Activated T-helper 2 cell treated with anti-CD3 and anti-CD28 coated beads, Interferon-gamma antibody, Interleukin-2, Interleukin-4, amounts not matched to agents 10 μg/mL and 5 μg/mL and 100 μg/mL, durations not matched to agents 14 hours and 24 hours and 36 hours (primary cell): ENCODE measurements at places on chromosomes 7 and 10.

DNA sequence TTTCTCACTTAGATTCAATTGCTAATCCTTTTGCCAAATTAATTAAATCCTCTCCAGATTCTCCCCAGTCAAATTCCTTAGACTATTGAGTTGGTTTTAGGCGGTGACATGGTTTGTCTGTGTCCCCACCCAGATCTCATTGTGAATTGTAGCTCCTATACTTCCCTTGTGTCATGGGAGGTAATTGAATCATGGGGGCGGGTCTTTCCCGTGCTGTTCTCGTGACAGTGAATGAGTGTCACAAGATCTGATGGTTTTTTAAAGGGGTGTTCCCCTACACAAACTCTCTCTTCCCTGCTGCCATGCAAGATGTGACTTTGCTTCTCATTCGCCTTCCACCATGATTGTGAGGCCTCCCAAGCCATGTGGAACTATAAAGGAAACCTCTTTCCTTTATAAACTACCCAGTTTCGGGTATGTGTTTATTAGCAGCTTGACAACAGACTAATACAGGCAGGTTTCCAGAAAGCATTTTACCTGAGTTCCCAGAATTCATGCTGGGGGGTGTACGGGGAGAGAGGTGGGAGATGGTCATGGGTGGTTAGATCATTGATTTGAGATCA lies 44.7 kb upstream of the GARS1 start:
- H3K27ac ChIP-seq: no peak overlapping the region
- peaks cover 11% of the 10 kb centered on the region for H3K36me3 ChIP-seq
- H3K4me1 ChIP-seq: peaks cover 5% of the 10 kb centered on the region
- H3K27me3 ChIP-seq: no peaks in the 10 kb centered on the region
- no peak for DNase-seq
- H3K4me3 ChIP-seq: no peak overlapping the region

DNA sequence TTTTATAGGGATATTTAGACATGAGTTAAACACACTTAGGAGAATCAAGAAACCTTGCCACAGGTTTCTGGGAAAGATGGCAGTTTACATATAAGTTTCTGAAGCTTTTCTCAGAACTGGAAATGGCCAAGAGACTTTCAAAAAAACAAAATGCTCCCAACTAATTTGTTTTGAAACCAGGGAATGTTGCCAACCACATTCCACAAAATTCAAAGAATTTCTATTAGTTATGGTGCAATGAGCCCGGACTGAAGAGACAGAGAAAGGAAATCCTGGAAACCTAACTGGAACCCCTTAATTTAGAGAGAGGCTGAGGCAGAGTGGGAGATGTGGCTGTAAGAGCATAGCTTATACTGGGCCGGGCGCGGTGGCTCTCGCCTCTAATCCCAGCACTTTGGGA lies 128.5 kb downstream of the PTEN start:
- H3K27ac ChIP-seq: no peak overlapping the region
- no peaks in the 10 kb centered on the region for H3K36me3 ChIP-seq
- DNase-seq: no peak
- H3K4me1 ChIP-seq: peaks cover 2% of the 10 kb centered on the region

GRCh38 chr7:90755041-90755440 lies 158.9 kb downstream of the CDK14 start:
- no peak for DNase-seq
- H3K4me1 ChIP-seq: no peaks in the 10 kb centered on the region
- H3K27ac ChIP-seq: no peak overlapping the region
- H3K4me3 ChIP-seq: no peak overlapping the region
- no peaks in the 10 kb centered on the region for H3K27me3 ChIP-seq

DNA sequence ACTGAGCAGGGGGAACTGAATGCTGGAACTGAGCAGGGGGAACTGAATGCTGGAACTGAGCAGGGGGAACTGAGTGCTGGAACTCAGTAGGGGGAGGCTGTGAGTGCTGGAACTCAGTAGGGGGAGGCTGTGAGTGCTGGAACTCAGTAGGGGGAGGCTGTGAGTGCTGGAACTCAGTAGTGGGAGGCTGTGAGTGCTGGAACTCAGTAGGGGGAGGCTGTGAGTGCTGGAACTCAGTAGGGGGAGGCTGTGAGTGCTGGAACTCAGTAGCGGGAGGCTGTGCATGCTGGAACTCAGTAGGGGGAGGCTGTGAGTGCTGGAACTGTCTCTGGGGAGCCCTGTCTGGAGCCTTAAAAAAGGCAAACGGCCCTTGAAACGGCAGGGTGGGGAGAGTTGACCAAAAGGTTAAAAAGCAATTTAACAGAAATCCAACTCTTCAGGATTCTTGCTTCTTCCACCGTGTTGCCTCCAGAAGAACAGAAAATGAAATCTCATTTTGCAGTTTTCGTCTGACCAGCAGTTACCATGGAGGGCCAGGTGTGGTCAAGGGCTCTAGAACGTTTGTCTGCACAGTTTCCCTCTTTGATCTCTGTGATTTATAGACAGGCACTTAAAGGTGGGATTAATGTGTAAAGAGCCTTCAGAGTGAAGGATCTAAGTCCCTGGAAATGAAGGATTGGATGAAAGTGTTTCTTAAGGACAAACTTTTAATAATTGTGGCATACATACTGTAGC lies 19.1 kb downstream of the DOCK1 start:
- no peaks in the 10 kb centered on the region for H3K36me3 ChIP-seq
- no peaks in the 10 kb centered on the region for H3K4me1 ChIP-seq
- H3K27ac ChIP-seq: no peak overlapping the region
- no peak overlapping the region for H3K4me3 ChIP-seq

GRCh38 chr7:1423264-1423811 lies 35.9 kb downstream of the MICALL2 start:
- no peak overlapping the region for H3K4me3 ChIP-seq
- peaks cover 7% of the 10 kb centered on the region for H3K4me1 ChIP-seq
- H3K27ac ChIP-seq: no peak overlapping the region
- no peak for DNase-seq
- H3K27me3 ChIP-seq: peaks cover 19% of the 10 kb centered on the region
- H3K36me3 ChIP-seq: no peaks in the 10 kb centered on the region

DNA sequence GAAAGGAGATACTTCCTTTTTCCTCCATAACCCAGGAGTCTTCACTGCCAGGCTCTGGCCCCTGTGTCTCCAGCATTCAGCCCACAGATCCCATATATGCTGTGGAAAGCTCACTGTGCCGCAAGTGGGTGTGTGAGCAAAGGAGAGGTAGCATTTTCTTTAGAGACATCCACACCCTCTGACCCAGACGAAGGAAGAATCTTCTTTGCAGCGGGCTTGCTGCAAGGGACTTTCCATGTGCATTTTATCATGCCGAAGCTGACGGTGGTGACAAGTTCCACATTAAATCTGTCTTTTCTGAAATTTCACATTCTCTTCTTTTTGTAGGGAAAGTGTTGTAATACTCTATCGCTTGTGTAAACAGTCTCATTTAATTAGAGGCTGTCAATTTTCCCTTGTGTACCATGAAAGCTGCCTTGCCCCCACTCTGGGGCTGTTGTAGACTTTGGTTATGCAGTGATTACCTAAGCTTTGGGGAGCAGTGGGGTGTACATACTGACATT lies 409.5 kb downstream of the SUGCT start:
- H3K4me1 ChIP-seq: no peaks in the 10 kb centered on the region
- no peaks in the 10 kb centered on the region for H3K36me3 ChIP-seq
- no peak for DNase-seq
- H3K27me3 ChIP-seq: no peaks in the 10 kb centered on the region
- H3K4me3 ChIP-seq: no peak overlapping the region

- no peak overlapping the region for H3K4me3 ChIP-seq
- H3K36me3 ChIP-seq: no peaks in the 10 kb centered on the region
- H3K27ac ChIP-seq: no peak overlapping the region
These were observed 47.7 kb upstream of the MGAM2 start for GRCh38 chr7:142063551-142064442.

- H3K27me3 ChIP-seq: peaks cover 10% of the 10 kb centered on the region
- H3K27ac ChIP-seq: no peak overlapping the region
- peaks cover 13% of the 10 kb centered on the region for H3K36me3 ChIP-seq
- H3K4me3 ChIP-seq: no peak overlapping the region
- peaks cover 13% of the 10 kb centered on the region for H3K4me1 ChIP-seq
These were observed 27.7 kb downstream of the PLXNA4 start for GRCh38 chr7:132548489-132549078.

DNA sequence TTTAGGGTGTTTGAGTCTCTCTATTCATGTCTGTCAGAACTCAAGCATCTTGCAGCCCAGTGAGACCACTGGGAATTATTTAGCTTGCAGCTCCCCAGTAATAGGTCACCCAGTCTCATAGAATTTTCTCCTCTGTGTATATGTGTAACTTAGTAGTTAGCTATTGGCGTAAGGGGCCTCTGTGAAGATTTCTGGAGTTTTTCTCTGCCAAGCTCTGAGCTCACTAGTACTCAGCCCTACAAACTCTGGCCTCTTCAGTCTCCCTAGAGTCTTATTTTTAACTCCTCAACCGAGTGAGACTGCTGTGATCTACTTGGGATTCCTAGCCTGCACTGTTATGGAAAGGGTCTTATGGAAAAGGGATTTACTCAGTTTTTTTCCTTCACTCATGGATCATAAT lies 90.2 kb downstream of the PPP1R9A start:
- no peaks in the 10 kb centered on the region for H3K27me3 ChIP-seq
- H3K27ac ChIP-seq: no peak overlapping the region
- H3K4me1 ChIP-seq: no peaks in the 10 kb centered on the region

DNA sequence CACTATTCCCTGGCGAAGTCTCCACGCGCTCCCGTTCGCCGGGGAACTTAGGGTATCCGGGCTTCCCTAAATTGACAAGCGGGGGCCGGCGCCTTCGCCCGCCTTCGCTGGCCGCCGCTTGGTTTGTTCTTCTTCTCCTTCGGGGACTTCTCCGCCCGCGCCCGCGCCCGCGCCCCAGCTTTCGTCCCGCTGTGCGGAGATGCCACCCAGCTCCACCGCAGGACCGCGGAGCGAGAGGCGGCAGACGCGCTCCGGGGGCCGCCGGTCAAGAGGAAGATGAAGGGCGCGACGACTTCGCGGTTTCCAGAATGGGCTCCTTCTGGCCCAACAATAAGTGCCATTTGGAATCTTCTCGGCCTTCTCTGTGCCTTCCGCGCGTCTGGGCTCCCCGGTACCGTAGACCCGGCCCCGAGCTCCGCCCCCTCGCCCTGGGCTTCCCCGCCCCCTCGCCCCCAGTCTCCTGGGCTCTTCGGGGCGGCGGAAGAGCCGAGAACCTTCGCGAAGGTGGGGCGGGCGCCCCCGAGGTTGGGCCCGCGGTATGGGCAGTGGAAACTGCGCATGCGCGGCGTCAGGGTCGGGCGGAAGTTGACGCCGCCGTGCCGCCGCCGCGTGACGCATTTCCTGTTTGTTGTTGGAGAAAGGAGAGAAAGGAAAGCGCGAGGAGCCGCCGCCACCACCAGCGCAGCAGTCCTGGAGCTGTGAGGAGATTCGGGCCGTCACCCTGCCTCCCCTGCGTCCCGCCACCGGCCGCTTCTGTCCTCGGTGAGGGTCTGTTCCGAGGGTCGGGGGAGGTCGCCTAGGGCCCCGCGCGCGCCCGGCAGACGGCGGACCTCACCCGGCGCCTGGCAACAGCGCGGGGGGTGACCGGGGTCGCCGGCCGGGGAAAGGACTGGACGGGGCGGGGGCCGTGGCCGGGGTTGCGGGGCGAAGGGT lies at the start of gene DNAJB6:
DNAJB6 (plus strand) TSS at position 622 of the 933 bp plus-strand sequence. CDS start 21,569 bp downstream, outside the sequence.
- H3K4me1 ChIP-seq: peaks cover 27% of the 10 kb centered on the region
- peak within 1 kb of the TSS; percentile 96 for H3K4me3 ChIP-seq
- DNase-seq: peak; percentile 94
- peaks cover 11% of the 10 kb centered on the region for H3K27me3 ChIP-seq
- peaks cover 25% of the 10 kb centered on the region for H3K36me3 ChIP-seq

- no peak overlapping the region for H3K27ac ChIP-seq
- H3K4me1 ChIP-seq: no peaks in the 10 kb centered on the region
- H3K4me3 ChIP-seq: no peak overlapping the region
- no peak for DNase-seq
These were observed 127.2 kb upstream of the PPP2R2D start for GRCh38 chr10:131773370-131774343.

DNA sequence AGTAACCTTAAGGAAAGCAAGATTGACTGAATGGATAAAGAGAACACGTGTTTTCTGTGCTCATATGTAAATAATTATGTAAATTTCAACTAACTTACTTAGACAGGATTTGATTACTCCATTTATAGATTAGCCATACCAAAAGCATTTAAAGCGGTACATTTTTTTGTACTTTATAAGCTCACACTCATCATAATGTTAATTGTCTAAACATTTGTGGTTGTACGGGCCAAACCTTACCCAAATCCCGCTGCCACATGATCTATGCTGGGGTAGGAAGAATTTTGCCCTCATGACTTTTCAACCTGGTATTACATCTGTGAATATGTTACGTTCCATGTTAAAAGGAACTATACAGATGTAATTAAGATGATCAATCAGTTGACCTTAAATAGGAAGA lies 29.1 kb downstream of the MKX start:
- H3K4me1 ChIP-seq: no peaks in the 10 kb centered on the region
- DNase-seq: no peak
- no peak overlapping the region for H3K27ac ChIP-seq

DNA sequence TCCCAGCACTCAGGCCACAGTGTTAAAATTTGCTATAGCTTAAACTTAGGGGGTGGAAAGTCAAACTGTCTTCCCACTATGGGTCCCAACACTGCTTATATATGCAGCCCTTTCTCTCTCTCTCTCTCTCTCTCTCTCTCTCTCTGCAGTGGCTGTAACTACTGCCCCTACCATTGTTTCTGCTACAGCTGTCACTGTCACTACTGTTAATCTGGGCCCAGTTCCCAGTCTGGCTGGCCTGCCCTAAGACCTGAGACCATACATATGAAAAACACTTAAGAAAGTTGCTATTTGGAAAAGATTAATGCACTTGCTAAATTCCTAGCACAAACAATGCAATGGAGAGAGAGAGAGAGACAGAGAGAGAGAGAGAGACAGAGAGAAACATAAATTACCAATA lies 78.6 kb downstream of the THSD7A start:
- H3K4me1 ChIP-seq: no peaks in the 10 kb centered on the region
- no peak for DNase-seq
- no peaks in the 10 kb centered on the region for H3K36me3 ChIP-seq

DNA sequence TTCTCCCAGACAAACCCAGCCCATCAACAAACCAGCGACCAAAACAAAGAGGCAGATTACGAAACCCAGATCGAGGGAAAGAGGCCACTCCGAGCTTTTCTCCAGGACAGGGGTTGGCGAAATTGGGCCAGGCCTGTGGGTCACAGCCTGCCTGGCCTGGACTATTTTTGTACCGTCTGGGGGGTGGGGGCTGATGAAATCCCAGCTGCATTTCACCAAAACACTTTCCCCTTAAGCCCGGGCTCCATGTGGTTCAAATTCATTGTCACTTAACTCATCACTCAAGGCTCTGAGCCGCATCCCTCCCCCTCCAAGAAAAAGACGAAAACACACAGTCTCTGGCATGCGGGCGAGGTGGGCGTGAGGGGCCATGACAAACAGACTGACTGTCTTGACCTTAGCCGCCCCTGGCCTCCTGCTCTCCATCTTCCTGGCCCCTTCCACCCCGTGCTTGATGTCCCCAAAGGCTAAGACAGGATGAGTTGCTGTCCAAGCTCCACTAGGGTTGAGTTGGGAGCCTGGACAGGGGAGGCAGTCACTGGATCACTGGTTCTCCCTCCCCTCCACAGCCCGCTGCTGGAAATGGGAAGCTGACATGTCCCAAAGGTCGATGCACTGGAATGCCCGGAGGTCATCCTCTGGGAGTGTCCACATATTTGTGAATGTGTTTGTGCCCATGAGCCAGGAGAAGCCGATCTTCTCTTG lies 19.2 kb downstream of the TMEM270 start:
- H3K36me3 ChIP-seq: no peaks in the 10 kb centered on the region
- no peak for DNase-seq

- H3K4me1 ChIP-seq: no peaks in the 10 kb centered on the region
- no peak overlapping the region for H3K4me3 ChIP-seq
- no peak for DNase-seq
- no peak overlapping the region for H3K27ac ChIP-seq
- H3K27me3 ChIP-seq: no peaks in the 10 kb centered on the region
These were observed 14.9 kb downstream of the ASZ1 start for GRCh38 chr7:117412390-117412789.
